DMS53 (cell line): ENCODE measurements at places on chromosomes 2 and 18.

GRCh38 chr2:63057249-63058143, 6.9 kb downstream of the OTX1 start:
- no peak for DNase-seq

DNA sequence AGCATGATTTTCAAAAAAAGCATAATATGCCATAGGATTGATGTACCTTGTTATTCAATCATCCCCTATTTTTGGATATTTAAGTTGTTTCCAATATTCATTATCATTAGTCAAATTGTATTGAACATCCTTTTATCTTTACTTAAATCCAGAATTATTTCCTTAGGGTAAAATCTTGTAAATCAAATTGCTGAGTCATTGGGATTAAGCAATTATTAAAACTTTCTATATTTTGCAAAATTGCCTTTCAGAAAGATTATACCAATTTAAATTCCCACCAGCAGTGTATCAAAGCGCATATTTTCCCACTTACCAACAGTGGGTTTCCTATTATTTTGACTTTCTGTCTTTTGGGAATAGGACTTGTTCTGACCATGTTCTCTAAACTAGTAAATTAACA, 159.3 kb downstream of the SS18 start:
- no peak for DNase-seq

DNA sequence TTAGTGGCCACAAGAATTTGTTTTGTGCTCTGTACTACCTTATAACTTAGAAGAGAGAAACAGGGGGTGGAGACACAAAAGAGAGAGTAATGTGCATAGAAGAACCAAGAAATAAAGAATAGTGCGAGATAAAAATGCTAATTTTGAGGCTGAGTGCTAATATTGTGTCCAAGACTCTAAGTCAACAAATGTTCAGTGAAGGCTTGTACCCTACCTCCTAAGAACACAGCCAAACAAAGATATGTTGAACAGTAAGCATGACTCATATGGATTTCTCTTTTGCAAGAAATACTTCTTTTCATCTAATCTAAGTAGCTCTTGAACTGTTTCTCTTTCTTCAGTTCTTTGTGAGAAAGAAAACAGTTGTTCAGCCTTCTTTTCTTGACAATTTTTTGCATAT, 45.2 kb downstream of the GAREM1 start:
- DNase-seq = peak; percentile 27

DNA sequence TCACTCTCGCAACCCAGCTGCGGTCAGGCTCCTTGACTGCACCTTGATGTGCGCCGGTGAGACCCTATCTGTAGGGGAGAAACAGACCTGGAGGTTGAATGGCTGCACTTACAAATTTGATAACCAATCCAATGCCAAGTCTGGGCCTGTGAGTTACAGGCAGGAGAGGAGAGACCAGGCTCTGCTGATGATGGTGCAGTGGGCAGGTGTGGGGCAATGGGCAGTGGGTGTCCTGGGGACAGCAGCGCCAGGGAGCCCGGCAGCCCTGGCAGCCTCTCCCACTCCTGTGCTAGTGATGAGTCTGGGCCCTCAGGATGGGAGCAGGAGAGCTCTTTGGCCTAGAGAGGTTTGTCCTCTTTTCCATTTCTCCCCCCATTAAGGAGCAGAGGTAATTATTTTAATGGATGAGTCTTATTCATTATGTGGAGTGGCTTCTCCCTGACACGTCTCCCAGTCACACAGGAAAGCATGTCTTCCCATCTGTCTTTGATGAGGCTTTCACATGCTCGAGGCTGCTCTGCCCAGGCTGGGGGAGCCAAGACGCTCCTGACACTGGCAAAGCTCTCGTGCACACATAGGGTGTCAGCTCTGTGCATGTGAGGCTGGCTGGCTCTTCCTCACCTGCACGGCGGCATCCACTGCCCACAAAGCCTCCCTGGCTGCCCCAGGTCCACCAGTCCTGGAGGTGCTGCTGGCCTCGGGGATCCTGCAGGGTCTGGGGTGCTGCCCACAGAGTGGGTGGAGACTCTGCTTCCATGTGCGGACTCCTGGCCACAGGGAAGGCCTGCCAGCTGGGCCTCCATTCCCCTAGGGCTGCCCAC, 10.0 kb upstream of the ALLC start:
- no peak for DNase-seq

DNA sequence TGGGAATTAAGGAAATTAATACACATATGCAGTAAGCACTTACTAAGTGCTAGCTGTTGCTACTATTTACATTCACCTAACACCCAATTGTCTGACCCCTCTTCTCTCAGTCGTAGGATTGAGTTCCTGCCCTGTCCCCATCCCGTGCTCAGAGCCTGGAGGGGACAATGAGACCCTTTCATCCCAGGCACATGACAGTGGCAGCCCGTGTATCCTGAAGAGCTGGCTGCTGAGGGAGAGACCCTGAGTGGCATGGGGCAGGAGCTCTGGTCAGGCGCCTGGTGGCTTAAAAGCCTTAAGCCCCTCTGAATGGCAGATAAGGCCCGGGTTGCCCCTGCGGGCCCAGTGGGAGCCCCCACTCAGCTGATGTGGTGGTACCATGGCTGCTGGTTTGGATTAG, 99.0 kb downstream of the DYSF start:
- DNase-seq = no peak

GRCh38 chr2:120594856-120595685, 140.6 kb upstream of the GLI2 start:
- DNase-seq = peak; percentile 55

DNA sequence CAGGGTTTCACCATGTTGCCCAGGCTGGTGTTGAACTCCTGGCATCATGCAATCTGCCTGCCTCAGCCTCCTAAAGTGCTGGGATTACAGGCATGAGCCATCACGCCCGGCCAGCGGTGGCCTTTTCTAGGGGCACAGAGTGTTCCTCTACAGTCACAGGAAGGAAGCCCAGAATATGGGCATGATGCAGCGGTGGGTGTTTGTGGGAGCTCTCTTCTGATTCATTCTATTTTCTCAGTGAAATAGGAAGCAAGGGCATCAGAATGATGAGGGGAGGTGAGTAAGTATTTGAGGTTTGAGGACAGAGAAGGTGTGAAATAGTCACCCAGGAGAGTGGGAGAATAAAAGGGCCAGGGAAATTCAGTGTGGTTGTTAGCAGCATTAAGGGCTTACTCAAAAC, 70.3 kb upstream of the PSME4 start:
- no peak for DNase-seq

DNA sequence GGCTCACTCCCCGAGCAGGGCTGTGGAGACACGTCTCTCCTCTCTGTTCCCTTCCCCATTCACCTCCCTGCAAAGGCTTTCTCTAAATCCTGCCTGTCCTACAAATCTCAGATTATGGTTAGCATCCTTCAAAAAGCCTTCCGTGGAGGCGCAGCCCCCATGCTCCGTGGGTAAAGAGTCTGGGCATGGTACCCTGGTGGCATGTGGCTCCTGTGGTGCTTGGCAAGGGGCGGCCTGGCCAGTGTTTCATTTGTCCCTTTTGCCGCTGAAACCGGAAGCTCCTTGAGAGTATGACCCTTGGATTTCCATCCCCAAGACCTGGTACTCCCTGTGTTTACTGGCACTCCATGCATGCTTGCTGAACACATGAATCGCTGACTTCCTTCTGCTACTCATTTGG, 839.3 kb upstream of the SALL3 start:
- DNase-seq = no peak

GRCh38 chr2:213220967-213221603, 63.2 kb upstream of the SPAG16 start:
- no peak for DNase-seq

DNA sequence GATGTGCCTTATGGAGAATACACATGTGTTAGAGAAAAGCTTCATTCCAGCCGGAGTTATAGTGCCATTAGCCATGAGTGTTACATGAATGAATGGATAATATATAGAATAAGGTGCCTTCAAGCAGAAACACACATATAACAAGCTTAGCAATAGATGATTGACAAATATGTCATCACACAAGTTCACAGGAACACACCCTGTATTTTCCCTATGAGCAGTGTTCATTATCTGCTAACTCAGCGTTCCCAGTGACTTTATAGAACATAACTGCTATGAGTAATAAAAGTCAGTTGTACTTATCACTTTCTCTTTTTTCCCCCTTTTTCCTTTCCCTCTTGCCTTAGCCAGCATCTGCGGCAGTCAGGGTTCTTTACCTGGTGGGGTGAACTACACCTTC, 65.1 kb downstream of the TIMM21 start:
- no peak for DNase-seq

- DNase-seq = no peak
Measured at GRCh38 chr2:44777537-44777936, 164.0 kb upstream of the SIX3 start.

DNA sequence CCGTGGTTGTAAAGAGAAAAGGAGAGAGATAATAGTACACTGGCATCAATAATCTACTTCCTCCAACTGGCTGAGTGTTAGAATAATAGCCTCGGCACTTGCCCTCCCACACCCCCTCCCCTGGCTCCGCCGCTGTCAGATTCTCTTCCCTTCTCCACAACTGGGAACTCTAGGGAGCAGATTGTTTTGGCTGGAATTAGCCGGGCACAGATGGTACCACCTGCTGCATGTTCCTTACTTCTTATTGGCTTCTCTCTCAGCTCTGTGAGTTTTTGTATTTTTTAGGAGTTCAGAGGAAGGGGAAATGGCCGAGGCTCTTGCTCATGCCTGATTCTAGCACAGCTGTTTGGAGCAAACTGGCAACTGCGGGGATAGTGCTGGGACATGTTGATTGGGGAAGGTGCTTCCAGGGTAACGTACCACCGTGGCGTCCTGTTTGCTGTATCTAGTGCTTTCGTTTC, 140.0 kb downstream of the ZEB2 start:
- DNase-seq = no peak

GRCh38 chr18:52898485-52899058, 558.6 kb downstream of the DCC start:
- DNase-seq = no peak

GRCh38 chr18:80244956-80245730, 2.2 kb downstream of the PARD6G start:
- DNase-seq = peak; percentile 41
